H9 (cell line): ENCODE measurements at places on chromosomes 7 and 10.

DNA sequence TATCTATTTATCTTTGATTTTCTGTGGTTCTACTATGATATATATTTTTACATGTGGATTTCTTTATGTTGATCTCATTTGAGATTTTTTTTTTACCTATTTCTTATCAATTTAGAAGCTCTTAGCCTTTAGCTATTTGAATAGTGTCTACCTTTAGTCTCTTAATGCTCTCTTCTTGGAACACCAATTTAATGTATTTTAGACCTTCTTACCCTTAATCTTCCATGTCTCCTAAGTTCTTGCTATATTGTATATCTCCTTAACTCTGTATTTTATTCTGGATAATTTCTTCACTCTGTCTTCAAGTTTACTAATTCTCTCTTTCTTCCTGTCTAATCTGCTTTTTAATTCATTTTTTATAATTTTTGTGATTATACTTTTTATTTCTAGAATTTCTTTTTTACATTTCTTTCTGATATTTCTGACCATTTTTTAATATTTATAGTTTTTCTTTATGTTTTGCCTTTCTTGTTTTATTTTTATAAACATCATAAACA is 27.3 kb downstream of the CSTF2T start:
- no peak for DNase-seq

GRCh38 chr7:131967216-131967730 is 410.8 kb upstream of the PODXL start:
- DNase-seq, result no peak

- no peak for DNase-seq
Observed at GRCh38 chr7:2156756-2157472, 75.8 kb downstream of the MAD1L1 start.

DNA sequence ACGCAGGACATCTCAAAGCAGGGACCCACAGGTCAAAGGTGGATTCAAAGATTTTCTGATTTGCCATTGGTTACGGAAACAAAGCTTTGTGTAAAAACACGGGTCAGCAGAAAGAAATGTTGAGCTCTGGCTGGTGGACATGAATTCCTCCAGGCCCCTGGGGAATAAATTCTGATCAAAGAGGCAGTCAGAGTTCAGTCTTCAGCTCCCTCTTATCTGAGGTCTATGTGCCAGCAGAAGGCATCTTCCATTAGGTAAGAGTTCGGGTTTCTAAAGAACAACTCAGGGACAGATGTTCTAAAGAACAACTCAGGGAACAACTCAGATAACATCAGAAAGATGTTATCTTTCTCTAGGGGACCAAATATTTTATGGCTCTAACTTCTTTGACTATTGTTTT is 64.9 kb upstream of the PALS2 start:
- DNase-seq, result no peak

- peak; percentile 65 for DNase-seq
Observed at GRCh38 chr7:131896165-131896863, 339.9 kb upstream of the PODXL start.

- no peak for DNase-seq
Observed at GRCh38 chr7:102313997-102314780, 27.5 kb downstream of the SH2B2 start.

DNA sequence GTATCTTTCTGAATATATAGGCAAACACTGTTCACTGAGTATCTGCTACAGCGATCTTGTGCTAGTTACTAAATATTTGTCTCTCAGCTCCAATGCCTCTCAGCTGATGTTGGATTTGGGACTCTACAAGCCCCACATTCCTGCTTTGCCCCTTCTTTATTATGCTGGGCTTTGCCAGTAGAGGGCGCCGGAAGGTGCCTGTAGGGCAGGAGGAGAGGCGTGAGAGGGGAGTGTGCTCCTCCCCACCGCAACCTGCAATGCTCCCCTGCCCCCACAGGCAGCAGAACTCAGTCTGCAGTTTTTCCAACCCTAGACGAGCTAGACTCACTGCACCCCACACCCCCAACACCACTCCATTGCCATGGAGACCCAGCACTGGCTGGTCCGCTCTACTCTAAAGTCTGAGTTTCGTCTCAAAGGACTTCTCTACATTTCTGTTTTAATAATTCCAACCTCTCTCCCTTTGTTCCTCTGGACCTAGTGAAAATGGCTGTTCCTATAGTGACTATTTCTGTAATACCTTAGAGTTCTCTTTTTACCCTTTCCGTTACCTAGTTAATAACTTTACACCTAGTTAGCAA is 337.6 kb downstream of the CCSER2 start:
- peak; percentile 86 for DNase-seq

DNA sequence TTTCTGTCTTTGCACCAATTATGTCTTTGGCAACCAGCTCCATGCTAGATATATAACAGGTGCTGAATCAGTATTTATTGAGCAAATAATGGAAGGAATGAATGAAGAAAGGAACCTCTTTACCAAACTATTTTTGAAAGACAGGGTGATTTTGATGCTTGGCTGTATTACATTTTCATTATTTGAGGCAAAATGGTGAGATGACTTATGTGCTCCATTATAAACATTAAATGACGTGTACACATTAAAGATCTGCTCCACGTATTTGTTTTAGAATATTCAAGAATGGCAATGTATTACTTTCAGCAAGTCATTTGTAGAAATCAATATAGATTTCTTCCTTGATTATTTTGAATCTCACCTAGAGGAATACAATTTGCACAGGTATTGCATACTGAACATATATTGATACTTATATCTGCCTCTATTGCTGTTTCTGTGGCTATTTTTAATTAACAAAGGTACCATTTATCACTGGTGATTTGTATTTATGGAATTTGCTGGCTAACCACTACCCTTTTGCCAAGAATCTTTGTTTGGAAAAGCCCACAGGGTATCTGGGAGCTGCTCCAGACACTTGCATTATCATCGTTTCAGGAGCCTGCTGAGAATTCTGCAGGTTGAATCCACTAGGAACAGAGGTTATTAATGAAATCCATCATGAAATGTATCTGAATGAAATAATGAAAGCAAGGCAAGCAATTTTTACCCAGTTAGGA is 92.2 kb downstream of the SEMA3C start:
- DNase-seq, result no peak

DNA sequence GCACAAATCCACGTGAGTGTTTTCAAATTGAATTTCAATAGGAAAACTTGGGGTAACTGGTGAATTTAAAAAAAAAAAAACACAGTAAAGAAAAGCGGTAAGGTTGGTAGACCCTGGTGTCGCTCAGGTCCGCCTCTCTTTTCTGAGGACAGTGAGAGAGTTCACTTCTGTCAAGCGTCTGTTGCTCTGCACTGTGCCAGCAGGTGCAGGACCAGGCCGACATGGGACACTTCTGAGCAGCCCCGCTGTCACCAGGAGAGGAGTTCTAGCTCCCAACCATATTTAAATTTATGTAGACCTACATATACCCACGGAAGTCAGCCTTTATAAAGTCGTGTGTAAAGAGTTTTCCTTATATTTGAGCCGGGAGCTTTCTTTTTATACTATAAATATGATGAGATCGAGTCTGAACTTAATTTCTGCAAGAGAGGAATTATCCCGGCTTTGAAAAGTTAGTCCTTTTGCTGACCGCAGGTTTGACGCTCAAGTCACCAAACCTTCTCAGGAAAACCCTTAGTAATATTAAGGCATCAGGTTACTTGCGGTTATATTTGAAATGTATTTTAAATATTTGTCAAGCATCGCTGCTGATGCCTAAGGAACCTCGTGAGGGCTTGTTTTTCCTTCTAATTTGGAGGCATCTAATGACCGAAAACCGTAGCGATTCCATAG is 531 bp downstream of the IKZF1 start:
- no peak for DNase-seq

DNA sequence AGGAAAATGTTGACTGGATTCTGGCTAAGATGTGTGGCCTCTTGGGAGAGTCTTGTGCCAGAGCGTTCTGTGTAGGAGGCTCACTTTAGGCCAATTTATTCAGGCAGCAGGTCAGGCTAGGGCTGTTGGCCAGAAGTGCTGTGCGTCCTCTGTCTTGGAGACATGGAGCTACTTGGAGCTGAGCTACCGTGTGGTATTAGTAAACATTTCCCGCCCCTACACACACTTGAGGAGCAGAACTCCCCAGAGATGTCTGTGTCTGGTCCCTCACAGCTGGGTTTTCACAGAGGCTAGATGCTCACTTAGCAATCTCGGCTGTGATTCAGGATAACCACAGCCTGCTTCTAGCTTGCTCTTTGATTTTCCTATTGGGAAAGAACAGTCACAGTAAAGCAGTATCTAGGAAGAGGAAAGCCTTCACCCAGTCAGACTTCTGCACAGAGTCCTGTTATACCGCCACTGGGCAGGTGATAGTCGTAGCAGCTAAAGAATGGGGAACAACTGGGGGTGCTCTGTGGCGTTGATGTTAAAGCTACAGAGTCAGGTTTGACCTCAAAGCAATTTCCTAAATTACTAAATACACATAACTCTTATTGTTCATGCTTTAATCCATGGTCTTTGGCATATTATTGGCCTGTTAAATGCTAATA is 86.7 kb downstream of the MDFIC start:
- DNase-seq, result no peak

DNA sequence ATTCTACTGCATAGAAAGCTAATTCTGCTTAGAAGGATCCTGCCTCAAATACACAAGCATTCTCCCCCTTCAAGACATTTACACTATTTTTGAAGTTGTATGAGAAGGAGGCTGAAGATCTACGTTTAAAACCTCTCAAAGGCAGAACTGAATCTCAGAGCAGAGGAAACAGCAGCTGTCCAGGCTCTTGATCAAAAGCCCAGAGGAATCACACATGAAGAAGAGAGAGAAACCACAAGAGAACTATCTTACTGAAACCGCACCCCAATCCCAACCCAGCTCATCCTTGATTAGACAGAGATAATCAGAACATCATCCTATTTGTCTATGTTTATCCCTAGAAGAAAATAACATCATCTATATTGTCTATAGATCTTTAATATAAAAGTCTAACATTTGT is 2.2 kb upstream of the DNAJC1 start:
- no peak for DNase-seq

DNA sequence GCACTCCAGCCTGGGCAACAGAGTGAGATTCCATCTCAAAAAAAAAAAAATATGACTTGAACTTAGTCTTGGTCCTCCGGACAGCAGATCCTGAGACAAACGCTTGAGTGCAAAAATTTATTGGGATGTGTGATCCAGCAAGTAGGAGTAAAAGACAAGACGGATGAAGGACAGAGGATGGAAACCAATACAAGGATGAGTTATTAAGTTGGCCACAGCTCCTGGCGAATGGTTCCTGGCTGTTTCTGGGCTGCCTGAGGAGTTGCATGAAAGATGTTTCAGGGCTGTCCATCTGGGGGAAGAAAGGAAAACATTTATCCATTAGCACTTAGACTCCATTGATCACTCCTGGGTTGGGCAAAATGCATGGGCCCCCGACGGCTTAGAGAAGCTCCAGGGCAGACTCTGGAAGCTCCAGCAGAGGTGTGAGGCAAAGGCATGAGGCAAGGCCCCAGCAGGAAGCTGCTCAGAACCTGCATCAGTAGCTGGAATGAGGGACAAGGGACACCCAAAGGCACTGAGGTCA is 98.3 kb upstream of the ZNF438 start:
- no peak for DNase-seq

- DNase-seq, result peak; percentile 4
Observed at GRCh38 chr10:132707121-132707775, 78.7 kb downstream of the NKX6-2 start.
